ENCODE measurements at places on chromosomes 7 and 10.

DNA sequence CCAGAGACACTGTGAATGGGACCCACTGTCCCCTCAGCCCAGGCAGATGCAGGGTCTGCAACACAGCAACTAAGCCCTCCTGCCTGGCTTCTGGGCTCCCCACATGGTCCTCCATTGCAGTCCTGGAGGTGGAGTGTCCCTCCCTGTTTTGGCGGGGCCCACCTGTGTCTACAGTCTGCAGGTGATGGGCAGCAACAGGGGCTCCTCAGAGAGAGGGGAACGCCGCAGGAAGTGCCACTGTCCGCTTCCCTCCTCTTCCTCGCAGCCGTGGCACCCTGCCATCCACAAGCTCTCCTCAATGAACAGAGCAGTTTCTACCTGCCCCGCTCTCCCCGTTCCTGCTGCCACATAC lies 9.3 kb downstream of the CAMK2G start:
- DNase-seq: no peak

- DNase-seq: no peak
These were observed 152.8 kb downstream of the ZNF248 start for GRCh38 chr10:37704566-37704965.

GRCh38 chr7:98616381-98617050 lies 569 bp upstream of the NPTX2 start:
- DNase-seq: no peak

GRCh38 chr10:110040767-110041478 lies 33.1 kb downstream of the ADD3 start:
- no peak for DNase-seq

DNA sequence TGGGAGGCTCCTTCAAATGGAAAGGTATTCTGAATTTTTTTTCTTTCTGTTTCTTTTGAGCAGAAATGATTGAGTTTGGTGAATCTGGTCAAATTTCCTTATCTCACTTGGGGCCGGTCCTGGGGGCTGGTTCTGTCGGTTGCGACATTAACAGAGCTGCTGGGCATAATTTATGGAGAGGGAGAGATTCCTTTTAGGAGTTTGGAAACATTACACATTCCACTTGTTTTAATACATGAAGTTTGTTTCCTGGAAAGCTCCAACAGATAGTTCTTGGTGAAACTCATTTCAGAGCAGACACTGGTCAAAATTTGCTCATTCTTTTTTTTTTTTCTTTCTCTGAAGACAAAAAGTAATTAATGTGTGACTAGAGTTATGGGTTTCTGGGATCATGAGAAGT lies 129.9 kb downstream of the ABCA13 start:
- DNase-seq: no peak

GRCh38 chr7:37104822-37105518 lies 343.7 kb downstream of the ELMO1 start:
- no peak for DNase-seq

DNA sequence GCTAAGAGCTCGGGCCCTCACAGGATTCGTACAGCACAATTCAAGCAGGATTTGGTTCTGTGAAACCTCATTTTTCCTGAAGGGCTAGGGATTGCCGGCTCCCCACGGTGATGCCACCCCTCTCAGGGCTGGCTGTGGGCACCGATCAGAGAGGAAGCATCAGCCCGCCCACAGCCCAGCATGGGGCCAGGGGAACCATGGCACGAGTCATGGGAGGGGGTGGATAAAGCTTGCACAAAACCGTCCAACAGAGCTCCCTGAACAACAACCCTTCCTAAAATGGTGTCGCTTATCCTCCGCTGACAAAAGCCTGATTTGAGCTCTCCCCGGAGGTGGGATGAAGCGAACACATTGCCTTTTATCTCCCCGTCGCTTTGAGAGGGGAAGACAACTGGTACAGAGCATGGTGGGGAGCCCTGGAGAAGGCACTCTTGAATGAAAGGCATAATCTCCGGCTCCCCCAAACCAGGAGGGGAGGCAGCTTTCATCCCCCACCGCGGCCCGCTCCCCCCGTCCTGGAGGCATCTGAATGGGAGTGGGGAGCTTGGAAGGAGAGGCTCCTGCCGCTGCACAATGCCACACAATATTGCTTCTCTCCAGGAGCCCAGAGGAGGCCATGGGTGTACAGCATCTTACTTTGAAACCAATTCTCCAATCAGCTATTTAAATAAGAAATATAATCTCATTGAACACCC lies 144.0 kb downstream of the RPS24 start:
- DNase-seq: no peak

DNA sequence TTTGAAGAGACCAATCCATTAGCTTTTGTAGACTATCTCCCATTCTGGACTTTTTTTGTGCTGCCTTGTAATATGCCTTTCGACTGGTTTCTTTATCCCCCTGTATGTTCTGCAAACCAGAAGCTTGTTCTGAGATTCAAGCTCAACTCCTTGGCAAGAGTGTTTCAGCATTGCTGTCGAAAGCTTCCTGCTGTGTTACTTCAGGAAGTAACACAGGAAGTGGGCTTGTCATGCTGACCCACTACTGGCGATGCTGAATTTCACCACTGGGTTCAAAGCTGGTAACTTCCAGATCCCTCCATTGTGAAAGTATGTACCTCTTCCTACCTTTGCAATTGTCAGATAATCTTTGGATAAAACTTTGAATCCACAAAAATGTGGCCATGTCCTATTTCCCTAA lies 57.9 kb upstream of the INSYN2A start:
- no peak for DNase-seq

GRCh38 chr10:122362621-122363020 lies 11.9 kb upstream of the PLEKHA1 start:
- DNase-seq: no peak

DNA sequence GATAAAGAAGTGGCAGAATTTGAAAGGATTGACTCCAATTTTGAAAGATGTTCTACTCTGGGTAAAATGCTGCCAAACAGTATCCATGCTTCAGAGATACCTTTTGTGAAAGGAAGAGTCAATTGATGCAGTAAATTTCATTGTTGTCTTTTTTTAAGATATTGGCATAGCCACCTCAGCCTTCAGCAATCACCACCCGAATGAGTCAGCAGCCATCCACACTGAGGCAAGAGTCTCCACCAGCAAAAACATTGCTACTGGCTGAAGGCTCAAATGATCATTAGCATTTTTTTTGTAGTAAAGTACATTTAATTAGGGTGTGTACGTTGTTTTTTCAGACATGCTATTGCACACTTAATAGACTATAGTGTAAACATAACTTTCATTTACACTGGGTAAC lies 31.7 kb upstream of the CYP26C1 start:
- DNase-seq: no peak

DNA sequence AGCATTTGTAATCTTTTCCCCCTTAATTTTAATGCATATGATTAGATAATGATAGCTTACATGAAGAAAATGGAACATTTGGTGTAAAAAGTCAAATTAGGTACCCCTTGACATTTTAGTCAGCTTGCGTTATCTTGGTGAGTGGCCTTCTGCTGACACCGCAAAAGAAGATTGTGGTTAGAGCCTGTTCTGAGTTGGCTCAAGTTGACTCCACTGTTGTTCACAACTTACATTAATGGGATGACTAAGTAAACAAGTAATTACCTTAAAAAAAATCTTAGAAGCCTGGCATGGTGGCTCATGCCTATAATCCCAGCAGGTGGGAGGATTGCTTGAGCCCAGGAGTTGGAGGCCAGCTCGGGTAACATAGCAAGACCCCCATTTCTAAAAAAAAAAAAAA lies 24.2 kb downstream of the TRRAP start:
- no peak for DNase-seq

DNA sequence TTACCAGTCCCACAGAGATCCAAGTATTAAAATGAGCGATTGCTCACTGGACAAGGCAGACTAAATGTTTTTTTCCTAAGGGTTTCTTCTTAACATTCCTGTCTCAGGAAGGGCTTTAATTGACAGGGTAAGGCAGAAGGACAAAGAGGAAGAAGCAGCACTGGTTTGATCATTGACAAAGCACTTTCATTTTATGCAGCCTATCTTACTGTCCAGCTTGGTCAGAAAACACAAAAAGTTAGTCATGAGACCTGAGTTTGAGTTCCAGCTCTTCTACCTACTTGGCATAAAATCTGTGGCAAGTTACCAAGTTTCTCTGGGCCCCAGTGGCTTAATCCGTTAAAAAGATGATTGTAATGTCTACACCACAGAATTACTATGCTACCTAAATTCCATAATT lies 458.5 kb downstream of the GFRA1 start:
- DNase-seq: no peak

GRCh38 chr10:133325440-133326222 lies 11.1 kb downstream of the CALY start:
- no peak for DNase-seq

DNA sequence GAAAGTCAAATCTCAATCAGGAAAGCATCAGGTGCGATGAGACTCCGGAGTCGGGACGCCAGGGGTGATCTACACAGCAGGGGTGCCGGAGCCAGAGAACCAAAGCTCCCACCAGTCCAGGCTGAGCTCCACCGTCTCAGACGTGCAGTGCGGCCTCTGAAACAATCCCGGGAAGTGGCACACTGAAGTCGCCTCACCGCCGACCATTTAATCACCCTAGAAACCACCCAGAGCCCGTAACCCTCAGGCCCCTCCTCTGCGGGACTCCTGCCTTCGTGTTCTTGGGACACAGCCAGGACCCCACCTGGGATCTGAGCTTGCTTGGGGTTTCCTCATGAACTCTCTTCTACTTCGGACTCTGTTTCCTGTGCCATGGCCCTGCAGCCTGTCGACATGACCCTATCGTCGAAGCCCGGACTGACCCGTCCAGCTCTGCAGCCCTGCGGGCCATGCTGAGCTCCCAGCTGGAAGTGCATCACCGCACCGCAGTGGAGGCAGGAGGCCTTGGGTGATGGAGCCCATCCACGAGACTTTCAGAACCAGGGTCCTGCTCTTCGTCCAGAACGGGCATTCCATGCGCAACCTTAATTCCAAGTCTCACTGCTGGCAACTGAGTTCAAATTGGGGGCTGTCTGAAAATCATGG lies 266.4 kb downstream of the PTPRN2 start:
- no peak for DNase-seq

Data from right forelimb (tissue), 1 donor.